ENCODE measurements at places on chromosomes 7 and 10.
A peak's percentile ranks its signal among the peaks of the same experiment; 100 is the strongest.

GRCh38 chr7:134546955-134547354, 2.0 kb upstream of the AKR1B15 start:
- DNase-seq = no peak

DNA sequence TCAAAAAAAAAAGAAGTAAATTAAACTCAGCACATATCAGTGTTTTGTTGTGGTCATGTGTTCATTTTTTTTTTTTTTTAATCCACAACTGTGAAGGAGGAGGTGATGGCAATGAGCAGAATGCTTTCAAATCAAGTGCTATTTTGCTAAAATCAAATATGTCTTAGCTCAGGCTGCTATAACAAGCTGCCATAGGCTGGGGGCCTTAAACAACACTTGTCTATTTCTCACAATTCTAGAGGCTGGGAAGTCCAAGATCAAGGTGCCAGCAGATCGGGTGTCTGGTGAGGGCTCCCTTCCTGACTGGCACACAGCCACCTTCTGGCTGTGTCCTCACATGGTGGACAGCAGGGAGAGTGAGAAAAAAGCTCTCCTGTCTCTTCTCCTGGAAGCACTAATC, 203.9 kb downstream of the FAM107B start:
- DNase-seq = no peak

DNA sequence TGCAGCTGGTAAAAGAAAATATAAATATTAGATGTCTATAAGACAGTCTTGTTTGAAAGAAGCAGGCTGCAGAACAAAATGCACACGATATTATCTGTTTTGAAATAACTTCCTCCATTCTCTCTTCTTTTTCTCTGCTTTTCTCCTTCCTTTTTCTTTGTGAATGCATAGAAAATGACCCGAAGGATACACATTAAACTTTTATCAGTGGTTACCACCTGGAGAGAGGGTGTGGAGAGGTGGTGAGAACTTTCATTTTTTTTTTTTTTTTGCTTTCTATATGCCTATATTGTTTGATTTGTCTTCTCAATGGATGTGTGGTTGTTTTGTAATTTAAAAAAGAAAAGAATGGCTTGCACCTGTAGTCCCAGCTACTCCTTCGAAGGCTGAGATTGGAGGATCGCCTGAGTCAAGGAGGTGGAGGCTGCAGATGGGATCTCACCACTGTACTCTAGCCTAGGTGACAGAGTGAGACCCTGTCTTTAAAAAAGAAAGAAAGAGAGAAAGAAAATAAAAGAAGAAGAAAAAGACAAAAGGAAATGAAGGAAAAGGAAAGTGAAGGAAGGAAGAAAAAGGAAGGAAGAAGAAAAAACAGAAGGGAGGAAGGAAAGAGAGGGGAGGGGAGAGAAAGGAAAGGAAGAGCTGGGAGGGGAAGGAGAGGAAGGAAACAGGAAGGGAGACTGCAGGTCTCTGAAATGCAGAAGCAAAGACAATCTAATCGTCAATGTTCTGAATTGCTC, 64.4 kb downstream of the SAMD9 start:
- DNase-seq = no peak

DNA sequence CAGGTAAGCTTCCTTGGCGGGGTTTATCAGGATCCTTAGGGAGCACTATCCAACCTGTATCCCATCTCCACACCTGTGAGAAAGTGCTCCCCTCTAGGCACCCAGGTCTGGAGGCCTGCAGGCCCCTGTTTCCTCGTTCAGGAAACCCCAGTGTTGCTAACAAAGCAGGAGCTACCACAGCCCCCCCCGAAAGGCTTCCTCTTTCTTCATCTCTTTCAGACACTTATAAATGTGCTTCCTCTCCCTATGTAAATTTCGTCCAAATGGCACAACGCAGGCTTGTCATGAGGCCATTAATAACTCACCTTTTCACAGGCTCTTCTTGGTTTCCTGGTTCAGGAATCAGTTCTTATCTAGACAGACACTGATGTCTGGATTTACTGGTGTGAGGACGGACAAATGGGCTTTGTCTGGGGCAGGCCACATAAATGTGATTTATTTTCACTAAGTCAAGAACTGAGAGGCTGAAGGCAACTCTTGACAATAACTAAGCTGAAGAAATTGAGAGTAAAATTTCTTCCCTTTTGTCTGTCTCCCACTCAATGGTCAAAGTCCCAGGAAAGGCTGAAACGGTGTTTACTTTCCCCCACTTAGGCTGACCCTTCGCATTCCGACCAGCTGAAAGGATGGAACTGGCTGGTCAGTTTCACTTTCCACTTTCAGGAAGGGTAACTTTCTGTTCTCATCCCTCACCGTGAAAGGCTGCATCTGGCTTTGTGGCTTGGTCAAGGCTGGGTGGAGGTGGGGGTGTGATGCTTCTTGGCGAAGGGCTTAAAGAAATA, 46.8 kb downstream of the PIK3AP1 start:
- DNase-seq = peak; percentile 19

- no peak for DNase-seq
These were observed 10.3 kb upstream of the LRRC27 start for GRCh38 chr10:132321726-132322125.

GRCh38 chr10:92074126-92074887, 150.7 kb downstream of the BTAF1 start:
- DNase-seq = no peak

GRCh38 chr7:55887821-55888247, 578 bp downstream of the ZNF713 start:
- DNase-seq = no peak

DNA sequence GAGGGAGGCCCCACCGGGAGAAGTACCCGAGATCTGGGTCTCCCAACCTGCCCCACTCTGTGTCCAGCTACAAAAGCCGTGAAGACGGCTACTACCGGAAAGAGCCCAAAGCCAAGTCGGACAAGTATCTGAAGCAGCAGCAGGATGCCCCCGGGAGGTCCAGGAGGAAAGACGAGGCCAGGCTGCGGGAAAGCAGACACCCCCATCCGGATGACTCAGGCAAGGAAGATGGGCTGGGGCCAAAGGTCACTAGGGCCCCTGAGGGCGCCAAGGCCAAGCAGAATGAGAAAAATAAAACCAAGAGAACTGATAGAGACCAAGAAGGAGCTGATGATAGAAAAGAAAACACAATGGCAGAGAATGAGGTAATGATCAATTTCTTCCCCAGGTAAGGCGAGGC, 59.1 kb upstream of the PDCD4 start:
- no peak for DNase-seq

DNA sequence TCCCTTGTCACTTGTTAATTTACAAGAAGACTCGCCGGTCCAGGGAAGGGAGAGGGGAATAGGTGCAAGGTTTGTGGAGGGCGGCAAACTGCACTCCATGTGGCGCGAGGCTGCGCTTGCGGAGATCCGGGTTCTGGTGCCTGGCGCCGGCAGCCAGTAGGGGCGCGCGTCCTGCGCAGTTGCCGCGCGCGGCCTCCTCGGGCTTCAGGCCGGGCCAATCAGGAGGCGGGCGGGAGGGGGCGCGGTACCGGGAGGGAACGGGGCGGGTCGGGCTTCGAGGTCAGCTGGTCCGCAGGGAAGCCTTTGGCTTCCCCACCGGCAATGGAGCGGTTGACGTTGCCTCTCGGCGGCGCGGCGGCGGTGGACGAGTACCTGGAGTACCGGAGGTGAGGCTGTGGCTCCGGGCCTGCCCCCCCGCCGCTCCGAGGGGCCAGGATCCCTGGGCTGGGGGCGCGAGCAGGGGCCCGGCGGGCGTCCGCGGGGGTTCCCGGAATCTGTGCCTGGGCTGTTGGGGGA, at the start of gene FAM221A:
FAM221A (plus strand) TSS at position 302 of the 516 bp plus-strand sequence; CDS start at position 322, 20 bp downstream.
- peak; percentile 77 for DNase-seq

Measured in C1 segment of cervical spinal cord (tissue), 14 donors.